ENCODE measurements at places on chromosomes 11 and 22.
A peak's percentile ranks its signal among the peaks of the same experiment; 100 is the strongest.

DNA sequence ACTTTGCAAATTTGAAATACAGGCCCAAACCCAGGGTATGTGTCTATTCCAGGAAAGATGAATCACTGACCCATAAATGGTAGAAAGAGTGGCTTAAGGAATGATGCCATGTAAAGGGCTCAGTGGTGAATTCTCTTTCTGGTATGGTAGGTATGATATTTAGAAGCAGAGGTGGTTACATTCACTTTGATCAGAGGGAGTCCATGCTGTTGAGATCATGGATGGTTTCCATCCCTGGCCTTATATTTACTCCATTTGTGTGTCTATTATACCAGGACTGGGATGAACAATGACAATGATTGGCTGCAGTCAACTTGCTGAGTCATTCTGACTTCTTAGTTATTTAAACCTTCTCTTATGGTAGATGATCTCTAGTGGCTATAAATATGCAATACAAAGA is 419.8 kb upstream of the LRRC4C start:
- DNase-seq = peak; percentile 97

DNA sequence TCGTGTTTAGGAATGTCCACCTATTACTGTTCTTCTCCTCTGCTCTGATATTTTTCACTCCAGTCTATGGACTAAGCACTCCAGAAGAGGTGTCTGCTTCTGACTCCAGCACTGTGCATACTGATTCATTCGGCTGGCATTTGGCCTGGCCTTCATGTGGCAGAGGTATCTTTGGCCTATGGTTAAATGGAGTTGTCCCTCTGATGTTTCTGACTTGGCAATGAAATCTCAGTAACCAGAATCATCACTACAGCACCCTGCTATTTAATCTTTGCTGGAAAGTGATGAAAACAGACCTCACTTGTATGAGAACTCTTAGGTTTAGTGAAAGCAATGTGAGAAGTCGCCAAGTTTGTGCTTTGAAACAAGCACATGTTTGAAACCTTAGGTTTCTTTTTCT is 155.2 kb downstream of the MAML2 start:
- DNase-seq = peak; percentile 95

DNA sequence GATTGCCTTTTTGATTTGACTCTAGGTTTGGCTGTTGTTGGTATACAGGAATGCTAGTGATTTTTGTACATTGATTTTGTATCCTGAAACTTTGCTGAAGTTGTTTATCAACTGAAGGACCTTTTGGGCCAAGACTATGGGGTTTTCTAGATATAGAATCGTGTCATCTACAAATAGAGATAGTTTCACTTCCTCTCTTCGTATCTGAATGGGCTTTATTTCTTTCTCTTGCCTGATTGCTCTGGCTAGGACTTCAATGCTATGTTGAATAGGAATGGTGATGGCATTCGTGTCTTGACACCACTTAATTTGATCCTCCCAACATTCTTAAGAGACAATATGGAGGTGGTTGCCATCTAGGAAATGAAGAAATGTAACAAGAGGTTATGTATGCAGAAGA is 388.1 kb upstream of the API5 start:
- no peak for DNase-seq

DNA sequence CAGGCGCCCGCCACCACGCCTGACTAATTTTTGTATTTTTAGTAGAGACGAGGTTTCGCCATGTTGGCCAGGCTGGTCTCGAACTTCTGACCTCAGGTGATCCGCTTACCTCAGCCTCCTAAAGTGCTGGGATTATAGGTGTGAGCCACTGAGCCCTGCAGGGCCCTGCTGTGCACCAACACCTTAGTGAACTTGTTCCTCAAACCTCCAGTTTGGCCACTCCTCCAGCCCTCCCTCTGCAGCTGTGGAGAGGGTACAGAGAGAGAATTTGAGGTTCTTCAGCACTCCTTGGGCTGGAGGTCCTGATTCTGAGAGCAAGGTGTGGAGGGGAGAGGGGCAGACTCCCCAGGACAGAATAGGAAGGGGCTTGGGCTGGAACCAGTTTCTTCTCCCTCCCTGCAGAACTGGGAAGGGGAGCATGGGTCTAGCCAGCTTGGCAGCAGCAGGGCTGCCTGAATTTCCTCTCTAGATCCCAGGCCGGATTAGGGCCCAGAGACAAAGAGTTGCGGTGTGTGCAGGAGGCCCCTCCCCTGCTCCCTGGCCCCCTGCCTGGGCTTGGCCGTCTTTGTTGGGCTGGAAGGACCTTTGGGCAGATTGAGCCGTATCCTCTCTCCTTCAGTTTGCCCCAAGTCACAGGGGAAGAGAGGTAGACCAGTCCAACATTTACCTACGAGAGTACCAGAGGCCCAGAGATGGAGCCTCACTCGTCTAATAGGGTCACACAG is 2.3 kb upstream of the PEX16 start:
- DNase-seq = no peak

- DNase-seq = no peak
These were observed 87.9 kb upstream of the CLPB start for GRCh38 chr11:72522186-72522585.

DNA sequence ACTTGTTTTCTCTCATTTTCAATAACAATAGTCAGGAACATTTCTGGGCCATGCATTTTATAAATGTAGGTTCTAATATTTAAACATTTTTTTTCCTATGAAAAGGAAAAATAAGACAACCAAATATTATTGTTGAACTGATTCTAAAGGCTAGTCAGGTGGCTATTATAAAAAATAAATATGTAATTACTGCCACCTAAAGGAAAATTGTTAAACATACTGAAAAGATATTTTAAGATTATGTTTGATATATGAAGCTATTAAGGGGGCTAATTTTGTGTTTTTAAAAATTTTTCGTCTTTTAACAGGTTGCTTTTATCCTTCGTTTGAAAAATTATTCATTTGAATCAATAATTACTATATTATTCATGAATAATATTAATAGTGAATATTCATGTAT is 62.2 kb upstream of the FDX1 start:
- no peak for DNase-seq

GRCh38 chr11:102664001-102664752 is 39.0 kb upstream of the MMP20 start:
- no peak for DNase-seq

DNA sequence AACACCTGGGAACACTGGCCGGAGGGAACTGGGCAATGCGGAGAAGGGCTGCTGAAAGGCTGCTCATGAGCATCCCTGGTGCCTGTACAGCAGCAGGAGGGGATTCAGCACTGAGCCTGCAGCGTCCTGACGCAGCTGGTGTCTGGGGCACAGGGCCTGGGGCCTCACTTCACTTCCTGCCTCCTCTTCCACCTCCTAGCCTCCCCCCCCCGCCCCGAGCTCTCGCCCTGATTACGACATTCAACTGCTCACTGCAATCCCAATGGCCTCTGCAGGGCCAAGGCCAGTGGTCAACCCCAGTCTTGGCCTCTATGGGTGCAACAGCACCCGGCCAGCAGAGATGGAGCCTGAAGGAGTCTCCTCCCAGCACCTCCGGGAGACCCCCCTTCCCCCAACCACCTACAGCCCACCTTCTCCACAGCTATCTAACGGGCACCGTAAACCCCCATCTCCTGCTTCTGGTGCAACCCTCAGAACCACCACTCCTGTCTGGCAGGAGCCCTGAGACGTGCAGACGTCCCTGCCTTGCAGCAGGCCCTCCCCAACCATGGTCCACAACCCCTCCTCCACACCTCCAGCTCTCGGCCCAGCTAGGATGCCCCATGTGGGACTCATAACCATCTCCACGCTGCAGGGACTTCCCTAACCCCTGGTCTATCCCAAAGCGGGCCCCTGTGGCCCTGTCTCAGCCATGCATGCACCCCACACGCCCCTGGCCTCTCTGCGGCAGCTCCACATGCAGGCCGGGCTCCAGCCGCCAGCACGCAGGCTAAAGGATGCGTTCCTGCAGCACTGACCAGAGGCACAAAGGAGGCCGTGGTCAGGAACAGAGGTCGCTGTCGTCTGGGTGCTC is 38.2 kb downstream of the BRD1 start:
- no peak for DNase-seq
